ENCODE measurements at places on chromosomes 7 and 10. TPM values are rescaled to one million over a fixed set of nuclear protein-coding genes. Genes with fewer than 3 reads are reported as not detected.

Gene PILRA
- total RNA-seq, result 2.3 TPM

Gene CCL24
- not detected for total RNA-seq

Gene LIPN
- total RNA-seq, result not detected

Gene BMPR1A
- 2.2 TPM for total RNA-seq

Gene CTAGE8
- not detected for total RNA-seq

Gene SPDYE1
- not detected for total RNA-seq

Gene H2BK1
- not detected for total RNA-seq

Gene TRIM50
- not detected for total RNA-seq

Gene OPALIN
- total RNA-seq, result not detected

GRCh38 chr7:4707980-4708411, 25.9 kb downstream of the FOXK1 start:
- no peaks in the 10 kb centered on the region for H3K36me3 ChIP-seq
- no peak for DNase-seq
- no peak overlapping the region for H3K4me3 ChIP-seq
- peaks cover 35% of the 10 kb centered on the region for H3K4me1 ChIP-seq
- no peaks in the 10 kb centered on the region for H3K27me3 ChIP-seq
- no peak overlapping the region for H3K27ac ChIP-seq

DNA sequence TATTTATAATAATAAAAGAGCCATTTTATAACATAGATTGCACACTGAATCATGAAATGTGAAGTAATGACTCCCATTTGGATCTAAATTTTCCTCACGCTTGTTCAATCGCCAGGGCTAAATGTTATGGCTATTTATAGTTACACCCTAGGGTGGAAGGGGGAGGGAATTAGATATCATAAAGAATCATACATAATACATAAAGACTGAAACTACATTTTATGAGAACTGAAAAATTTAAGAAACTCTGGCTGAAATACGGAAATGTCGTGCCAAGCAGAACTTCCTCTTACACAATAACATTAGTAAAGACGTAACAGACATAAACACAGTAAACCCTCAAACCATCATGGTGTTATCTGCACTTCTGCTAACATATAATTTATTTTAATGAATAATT, 327.5 kb upstream of the PHF14 start:
- H3K27ac ChIP-seq, result no peak overlapping the region
- DNase-seq, result no peak
- H3K4me3 ChIP-seq, result no peak overlapping the region
- no peaks in the 10 kb centered on the region for H3K36me3 ChIP-seq
- H3K4me1 ChIP-seq, result peaks cover 3% of the 10 kb centered on the region

GRCh38 chr10:111113961-111114757, 37.3 kb downstream of the ADRA2A start:
- H3K27me3 ChIP-seq, result no peaks in the 10 kb centered on the region
- no peaks in the 10 kb centered on the region for H3K36me3 ChIP-seq
- no peak for DNase-seq
- H3K4me1 ChIP-seq, result no peaks in the 10 kb centered on the region
- no peak overlapping the region for H3K4me3 ChIP-seq

GRCh38 chr10:89100680-89101079, 106.4 kb downstream of the CH25H start:
- no peak overlapping the region for H3K27ac ChIP-seq
- no peaks in the 10 kb centered on the region for H3K27me3 ChIP-seq
- H3K4me3 ChIP-seq, result no peak overlapping the region
- no peaks in the 10 kb centered on the region for H3K4me1 ChIP-seq
- no peak for DNase-seq

- H3K36me3 ChIP-seq, result no peaks in the 10 kb centered on the region
- DNase-seq, result no peak
- H3K4me1 ChIP-seq, result no peaks in the 10 kb centered on the region
Observed at GRCh38 chr10:75624638-75625037, 193.2 kb downstream of the LRMDA start.

DNA sequence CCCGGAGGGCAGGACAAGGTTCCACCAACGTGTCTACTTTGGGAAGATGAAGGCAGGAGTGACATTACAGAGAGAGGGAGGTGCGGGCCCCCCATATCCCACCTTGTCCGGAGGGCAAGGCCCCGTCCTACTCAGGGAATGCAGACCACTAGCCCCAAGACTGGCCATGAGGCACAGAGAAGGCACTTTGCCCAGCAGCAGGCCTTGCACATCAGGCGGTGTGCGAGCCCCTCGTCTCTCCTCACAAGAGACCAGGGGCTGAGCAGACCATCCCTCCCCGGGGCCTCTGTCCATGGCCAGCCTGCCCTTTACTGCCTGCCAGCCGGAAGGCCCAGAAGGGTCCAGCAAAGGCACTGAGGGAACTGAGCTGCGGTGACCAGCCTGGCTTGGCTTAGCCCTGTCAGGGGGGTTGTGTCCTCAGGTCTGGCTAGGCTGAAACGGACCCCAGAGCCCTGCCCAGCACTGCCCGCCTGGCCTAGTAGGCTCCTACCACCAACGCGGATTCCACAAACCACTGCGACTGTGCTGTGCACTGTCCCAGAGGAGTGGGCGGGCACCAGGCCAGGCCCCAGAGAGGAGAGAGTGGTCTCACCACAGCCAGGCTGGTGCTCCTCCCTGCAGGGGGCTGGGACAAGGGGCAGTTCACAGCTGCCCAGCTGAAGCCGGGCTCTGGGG, 16.7 kb downstream of the CAMK2B start:
- no peaks in the 10 kb centered on the region for H3K36me3 ChIP-seq
- H3K27me3 ChIP-seq, result no peaks in the 10 kb centered on the region
- H3K4me1 ChIP-seq, result peaks cover 4% of the 10 kb centered on the region
- DNase-seq, result no peak

DNA sequence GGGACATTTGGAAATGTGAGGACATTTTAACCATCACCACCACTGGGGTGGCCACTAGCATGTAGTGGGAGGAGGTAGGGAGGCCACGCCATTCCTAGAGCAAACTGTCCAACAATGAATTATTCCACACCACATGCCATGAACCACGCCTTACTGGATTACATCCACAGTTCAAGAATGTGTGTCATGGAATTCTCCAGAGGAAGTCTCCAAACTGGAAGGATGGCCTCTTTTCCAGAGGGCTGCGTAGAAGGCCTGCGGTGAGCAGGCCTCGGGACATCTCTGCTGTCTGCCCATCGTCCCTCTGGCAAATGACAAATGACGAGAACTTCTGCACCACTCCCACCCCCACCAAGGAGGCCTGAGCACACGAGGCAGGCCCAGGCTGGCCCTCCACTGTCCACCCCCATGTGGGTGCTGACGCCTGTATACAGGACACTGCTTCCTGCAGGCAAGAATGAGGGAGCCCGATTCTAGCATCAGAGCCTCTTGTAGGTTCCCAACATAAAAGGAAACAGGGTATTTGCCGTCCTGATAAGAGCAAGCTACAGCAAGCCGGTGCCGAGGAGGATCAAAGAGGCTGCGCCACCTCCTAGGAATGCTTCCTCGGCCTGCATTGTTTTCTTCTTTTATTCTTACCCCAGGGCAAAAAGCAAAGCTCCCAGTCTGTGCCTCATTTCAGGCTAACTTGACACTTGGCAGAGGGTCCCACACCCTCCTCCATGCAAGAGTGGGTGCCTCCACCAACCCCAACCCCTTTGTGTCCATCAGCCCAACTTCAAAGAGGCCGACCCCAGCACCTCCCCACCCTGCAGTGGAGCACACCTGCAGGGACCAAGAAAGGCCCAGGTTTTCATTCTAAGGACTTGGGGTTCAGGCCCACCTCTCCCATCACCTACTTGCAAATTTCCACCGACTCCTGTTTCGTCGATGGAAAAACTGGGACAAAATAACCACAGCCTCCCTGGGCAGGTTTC, 23.9 kb downstream of the TNS3 start:
- no peak overlapping the region for H3K27ac ChIP-seq
- peaks cover 21% of the 10 kb centered on the region for H3K36me3 ChIP-seq
- no peak overlapping the region for H3K4me3 ChIP-seq
- no peak for DNase-seq
- no peaks in the 10 kb centered on the region for H3K27me3 ChIP-seq

- no peak for DNase-seq
- H3K4me1 ChIP-seq, result peaks cover 11% of the 10 kb centered on the region
- H3K4me3 ChIP-seq, result no peak overlapping the region
- H3K36me3 ChIP-seq, result no peaks in the 10 kb centered on the region
- H3K27ac ChIP-seq, result no peak overlapping the region
Observed at GRCh38 chr10:47357131-47357582, 9.0 kb downstream of the RBP3 start.

GRCh38 chr7:35463751-35464150, 209.9 kb upstream of the TBX20 start:
- no peaks in the 10 kb centered on the region for H3K27me3 ChIP-seq
- H3K36me3 ChIP-seq, result no peaks in the 10 kb centered on the region
- no peak overlapping the region for H3K4me3 ChIP-seq
- H3K4me1 ChIP-seq, result peaks cover 7% of the 10 kb centered on the region
- H3K27ac ChIP-seq, result no peak overlapping the region
